ENCODE measurements at places on chromosomes 2 and 18.
A peak's percentile ranks its signal among the peaks of the same experiment; 100 is the strongest.

DNA sequence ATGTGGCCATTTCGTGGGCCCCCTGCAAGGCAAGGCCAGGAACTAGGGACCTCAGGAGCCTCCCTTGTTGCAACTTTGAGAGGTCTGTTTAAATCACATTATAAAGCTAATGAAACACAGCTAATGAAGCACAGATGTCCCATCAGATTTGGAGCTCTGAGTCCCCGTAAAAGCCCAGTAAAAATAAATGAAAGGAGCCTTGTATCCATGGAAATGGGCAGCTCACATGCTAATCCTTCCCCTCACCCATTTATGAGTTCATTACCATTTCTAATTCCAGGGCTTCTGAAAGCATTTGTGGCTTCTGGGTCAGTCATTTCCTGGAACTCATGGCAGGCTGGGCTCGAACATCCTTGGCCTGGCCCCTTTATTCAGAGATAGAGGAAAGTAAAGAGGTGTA is 274.8 kb downstream of the SS18 start:
- DNase-seq = no peak

- DNase-seq = no peak
Measured at GRCh38 chr2:54995553-54995952, 54.7 kb downstream of the RTN4 start.

GRCh38 chr18:33802955-33803354 is 224.9 kb downstream of the ASXL3 start:
- no peak for DNase-seq

DNA sequence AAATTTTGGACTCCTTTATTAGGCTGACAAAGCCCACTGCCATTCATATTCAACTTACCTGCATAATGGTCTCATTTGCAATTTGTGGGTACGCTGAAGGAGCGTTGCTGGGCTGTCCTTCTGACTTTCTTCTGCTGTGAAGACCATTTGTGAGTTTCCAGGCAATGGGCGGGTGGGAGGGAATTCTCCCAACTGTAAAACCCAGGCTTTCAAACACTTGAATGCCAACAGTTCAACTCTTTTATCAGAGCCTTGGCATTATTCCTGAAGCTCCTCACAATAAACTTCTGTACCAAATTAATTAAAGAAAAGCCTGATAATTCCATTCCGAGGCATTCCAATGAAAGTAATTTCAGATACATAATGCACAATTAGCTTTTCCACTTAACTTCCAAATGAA is 35.2 kb upstream of the GPR39 start:
- DNase-seq = no peak

DNA sequence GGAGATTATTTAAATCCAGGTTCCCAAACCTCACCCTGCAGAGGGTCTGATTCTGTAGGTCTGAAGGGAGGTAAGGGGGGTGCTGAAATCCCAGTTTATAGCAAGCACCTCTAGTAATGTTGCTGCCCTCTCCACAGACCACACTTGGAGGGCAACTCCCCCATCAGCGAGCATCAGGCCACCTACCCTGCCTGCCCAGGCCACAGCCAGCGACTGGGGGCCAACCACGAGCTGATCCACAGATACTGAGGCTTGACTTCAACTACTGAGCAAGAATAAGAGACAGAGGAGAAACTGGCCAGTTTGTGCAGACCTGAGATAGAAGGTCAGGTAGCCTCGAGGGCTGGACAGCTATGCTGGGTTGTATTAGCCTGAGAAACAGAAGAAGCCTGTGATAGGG is 36.3 kb upstream of the LBH start:
- no peak for DNase-seq

DNA sequence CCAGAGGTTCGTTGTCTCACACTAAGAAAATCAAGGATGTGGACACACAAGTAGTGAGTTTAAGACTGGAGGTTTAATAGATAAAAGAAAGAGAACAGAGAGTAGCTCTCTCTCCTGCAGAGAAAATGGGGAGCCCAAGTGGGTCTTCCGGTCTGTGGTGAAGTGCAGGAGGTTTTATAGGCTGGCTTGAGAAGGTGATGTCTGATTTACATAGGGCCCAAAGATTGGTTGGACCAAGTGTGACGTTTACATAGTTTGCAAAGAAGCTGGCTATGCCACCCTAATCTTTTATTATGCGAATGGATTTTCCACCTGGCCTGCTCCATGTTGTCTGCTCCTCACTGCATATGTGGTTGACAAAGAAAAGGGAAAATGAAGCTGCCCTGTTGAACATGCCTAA is 430.4 kb upstream of the TRIB2 start:
- DNase-seq = no peak

GRCh38 chr2:147109291-147109690 is 735.5 kb upstream of the ACVR2A start:
- DNase-seq = no peak

- DNase-seq = no peak
Measured at GRCh38 chr2:96940980-96941775, 45.2 kb downstream of the FAM178B start.

GRCh38 chr2:74481961-74482800 is 617 bp downstream of the CCDC142 start:
- peak; percentile 64 for DNase-seq

- DNase-seq = no peak
Measured at GRCh38 chr18:13364721-13365205, 146.2 kb downstream of the LDLRAD4 start.

DNA sequence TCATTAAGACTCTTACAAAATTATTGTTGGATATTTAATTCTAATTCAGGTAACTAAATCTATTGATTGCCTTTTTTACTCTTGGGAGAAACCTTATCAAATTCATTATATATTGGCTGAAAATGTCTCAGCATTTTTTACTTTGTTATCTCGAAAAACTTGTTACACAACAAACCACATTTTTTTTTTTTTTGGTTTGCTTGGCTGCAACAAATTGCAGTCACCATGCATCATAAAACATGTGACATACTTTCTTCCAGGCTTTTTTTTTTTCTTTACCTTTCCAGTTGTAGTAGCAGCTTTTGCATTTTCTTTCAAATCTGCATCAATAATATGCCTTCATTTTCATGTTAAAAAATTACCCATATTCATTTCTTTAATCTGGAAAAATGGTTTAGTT is 186.7 kb downstream of the TDRD15 start:
- no peak for DNase-seq

DNA sequence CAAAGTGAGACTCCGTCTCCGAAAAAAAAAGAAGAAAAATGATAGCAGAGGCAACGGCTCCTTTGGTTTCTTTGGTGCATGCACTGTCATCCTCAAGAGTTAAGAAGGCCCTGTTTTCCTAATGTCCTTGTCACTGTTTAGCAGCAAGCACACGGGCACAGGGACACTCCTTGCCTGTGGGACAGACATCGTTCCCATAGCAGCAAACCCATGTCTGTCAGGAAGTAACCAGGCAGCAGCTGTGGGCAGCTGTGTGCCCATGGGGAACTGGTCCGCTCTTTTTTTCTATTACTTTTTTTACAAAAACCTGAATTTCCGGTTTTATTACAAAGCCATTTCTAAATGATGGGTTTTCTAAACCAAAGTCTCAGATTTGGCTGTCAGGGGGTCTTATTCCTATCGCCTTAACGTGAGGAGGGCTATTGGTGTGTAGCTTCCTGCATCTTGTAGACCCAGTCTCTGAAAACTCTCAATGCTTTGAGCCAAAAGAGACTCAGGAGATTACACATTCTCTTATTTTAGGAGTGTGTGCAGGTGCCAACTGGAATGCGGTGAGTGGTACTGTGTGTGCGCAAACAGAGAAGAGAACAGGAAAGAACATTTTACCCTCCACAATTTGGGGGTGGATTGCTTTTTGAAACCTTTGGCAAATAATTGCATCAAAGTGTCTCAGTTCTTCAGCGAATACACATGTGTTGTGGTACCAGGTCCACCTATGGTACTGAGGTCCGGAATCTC is 109.6 kb downstream of the COLEC12 start:
- no peak for DNase-seq

GRCh38 chr18:42024131-42024530 is 69.1 kb downstream of the PIK3C3 start:
- no peak for DNase-seq

DNA sequence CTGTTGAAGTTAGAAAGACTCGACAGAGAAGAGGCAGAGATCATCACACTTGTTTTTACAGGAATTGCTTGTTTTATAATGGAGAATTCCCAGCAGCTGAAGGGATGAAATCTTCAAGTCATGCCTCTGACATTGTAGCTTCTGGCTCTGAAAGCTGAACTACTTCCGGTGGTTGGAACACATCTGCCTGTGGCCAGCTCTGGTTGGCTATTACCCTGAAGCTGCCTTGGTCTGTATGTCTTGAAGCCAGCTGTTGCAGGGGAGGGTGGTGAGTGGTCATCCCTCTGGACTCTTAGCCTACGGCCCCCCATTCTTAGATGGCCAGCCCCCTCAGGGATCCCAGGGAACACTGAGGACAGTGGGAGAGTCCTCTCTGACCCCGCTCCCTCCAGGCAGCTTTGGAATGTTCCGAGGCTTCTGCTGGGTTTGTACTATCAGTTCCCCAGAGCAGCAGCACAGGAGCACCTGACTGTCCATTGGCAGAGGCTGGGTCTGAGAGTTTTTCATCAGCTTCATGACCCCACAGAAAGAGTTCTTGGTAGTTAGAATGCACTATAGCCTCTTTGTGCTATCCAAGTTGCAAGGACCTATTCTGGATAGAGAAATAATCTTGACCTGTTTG is 87.4 kb upstream of the CAPN13 start:
- no peak for DNase-seq

DNA sequence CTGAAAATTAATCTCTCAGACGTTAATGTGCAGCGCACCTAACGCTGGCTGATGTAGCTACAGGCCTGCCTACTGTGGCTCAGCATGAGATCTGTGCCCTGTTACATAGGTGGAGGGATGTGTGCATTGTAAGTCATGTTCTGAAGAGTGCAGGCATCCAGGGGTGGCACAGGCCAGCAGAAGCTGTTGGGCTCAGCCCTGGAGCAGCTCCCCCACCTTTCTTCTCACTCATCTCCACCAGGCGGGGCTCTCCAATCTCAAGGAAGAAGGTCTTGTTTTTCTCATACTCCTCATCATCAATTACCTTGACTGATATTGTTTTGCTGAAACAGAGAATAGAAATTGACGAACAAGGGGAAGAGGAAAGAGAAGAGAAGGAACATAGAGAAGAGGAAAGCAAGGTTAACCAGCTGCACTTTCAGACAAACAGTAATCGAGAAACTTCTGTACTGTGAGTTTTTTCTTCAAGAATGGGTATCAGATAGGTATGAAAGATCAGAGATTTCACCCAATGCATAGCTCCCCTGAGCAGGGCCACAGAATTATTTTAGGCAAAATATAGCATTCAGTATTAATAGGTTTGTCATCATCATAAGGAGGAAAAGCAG is 273.6 kb downstream of the SLC8A1 start:
- DNase-seq = no peak

DNA sequence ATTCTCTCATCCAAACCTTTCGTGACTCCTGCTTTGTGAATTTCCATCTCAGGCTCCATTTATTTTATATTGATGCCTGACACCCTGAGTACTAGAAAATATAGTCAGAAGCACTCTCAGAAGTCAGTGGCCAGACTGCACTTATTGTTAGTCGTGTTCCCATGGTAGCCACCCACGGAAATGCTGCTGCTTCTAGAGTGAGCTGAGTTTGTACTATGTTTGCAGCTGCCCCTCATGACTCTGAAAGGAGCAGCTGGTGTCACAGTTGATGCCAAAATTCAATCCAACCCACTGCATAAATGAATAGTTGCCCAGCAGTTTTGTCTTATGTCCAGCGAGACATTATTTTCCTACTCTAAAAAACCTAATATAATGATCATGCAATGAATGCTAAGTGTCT is 265.2 kb upstream of the SPHKAP start:
- DNase-seq = no peak

GRCh38 chr2:232388324-232388891 is 9.9 kb downstream of the ALPP start:
- no peak for DNase-seq

GRCh38 chr2:172842511-172843265 is 107.0 kb downstream of the RAPGEF4 start:
- DNase-seq = no peak

DNA sequence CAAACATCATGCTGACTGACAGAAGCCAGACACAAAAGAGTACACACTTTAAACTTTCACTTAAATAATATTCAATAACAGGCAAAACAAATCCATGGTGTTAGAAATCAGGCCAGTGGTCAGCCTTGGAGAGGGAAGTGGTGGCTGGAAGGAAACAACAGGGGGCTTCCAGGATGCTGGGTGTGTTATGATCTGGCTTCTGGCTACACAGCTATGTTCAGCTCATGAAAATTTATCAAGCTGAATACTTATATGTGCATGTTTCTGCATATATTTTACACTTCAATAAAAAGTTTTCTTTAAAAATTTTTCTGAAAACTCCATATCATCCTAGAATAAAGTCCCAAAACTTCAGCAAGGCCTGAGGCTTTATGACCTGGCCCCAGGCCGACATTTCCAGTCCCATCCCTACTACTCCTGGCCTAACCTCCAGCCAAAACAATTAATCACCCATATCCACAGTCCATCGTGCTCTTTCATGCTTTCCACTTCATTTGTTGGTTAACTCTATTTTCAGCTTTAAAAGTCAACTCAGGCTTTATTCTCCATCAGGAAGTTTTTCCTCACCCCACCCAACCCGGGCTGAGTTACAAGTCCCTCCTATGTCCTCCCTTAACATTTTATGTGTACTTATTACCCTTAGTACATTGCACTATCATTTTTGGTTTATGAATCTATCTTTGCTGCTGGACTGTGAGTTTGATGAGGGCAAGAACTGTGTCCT is 27.9 kb upstream of the SPTBN1 start:
- no peak for DNase-seq

DNA sequence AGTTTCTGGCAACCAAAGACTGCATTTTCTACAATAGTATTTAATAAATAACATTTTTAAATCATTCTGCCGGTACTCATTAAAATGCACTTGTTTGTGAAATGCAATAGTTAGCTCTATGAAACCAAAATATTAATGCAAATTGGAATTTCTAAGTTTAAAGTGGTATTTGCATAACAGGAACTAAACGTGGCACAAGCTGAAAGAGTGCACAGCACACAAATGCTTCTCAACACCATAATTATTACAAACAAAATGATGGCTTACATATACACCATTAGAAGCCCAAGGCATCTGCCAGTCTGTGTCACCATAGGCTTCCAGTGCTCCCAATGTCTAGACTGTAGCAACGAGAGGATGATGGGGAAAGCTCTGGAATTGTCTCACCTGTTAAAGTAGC is 280.5 kb downstream of the TCF4 start:
- DNase-seq = no peak

DNA sequence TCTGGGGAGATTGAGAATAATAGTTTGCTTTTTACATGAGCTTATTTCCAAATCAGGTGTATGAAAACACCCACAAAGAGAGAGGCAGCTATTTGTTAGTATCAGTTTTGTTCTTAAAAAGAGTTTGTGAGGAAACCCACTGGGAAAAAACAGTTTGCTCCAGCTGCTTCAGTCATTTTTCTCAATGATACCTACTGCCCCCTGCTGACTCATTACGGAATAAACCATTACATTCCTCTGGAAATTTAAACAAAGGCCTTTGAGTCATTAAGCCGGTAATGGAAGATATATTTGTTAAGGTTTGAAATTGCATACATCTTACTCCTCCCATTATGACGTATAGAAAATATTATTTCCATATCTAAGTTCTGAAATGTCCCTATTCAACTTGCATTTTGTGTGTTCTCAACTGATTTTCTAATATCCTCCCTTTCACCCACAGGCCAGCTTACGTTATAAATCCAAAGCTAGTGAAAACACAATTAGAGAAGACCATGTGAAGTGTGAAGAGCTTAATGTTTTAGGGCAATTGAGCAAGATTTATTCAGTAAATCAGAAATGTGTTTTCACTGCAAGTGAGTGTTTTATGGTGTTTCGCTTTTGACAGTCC is 761.6 kb downstream of the DSC3 start:
- no peak for DNase-seq

All from activated naive CD8-positive, alpha-beta T cell treated with anti-CD3 and anti-CD28 coated beads, Interleukin-2, amount 50 U/mL, for 24 hours (primary cell).